ENCODE measurements at places on chromosomes 13 and 19.

- no peak for DNase-seq
These were observed 16.1 kb upstream of the TPP2 start for GRCh38 chr13:102580552-102581169.

GRCh38 chr13:38944219-38944618 lies 46.4 kb downstream of the STOML3 start:
- DNase-seq: no peak

DNA sequence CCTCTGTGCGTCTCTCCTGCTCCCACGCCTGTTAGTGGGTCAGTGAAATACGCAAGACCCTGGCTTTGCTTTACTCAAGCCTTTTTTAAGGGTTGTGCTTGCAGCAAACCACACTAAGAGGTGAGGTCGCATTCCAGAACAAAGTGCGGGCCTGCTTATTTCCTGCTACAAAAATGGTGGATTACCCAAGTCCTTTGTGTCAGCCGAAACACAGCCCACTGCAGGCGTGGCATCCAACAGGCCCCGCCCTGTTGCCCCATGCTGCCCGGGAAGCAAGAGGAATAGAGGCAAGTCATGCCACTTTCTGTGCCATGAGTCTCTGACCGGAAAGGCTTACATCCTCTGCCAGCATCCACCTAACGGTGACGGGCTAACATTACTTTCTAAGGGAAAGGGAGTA lies 7.7 kb upstream of the IRS2 start:
- no peak for DNase-seq

- DNase-seq: no peak
These were observed 40.7 kb upstream of the N4BP2L1 start for GRCh38 chr13:32468502-32469142.

- no peak for DNase-seq
These were observed 152.5 kb downstream of the COL4A1 start for GRCh38 chr13:110154410-110154933.

GRCh38 chr19:36265064-36265463 lies 50.2 kb downstream of the ZNF146 start:
- DNase-seq: no peak

- DNase-seq: no peak
These were observed 8.8 kb upstream of the CACNG7 start for GRCh38 chr19:53900191-53900860.

- DNase-seq: no peak
These were observed 349 bp upstream of the KISS1R start for GRCh38 chr19:916645-917322.

DNA sequence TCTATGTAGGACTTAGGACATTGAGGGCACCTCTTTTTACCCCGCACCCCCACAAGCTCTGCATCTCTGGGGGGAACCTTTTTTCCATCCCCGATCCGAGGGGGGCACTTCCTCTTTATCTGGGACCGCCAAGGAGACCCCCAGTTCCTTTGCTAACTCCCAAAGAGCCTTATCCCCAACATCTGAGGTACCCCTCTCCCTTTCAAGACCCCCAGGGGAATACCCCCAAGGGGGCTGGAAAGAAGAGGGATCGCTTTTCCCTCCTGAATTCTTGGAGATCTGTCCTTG lies 1.1 kb downstream of the TNFSF9 start:
- DNase-seq: no peak

DNA sequence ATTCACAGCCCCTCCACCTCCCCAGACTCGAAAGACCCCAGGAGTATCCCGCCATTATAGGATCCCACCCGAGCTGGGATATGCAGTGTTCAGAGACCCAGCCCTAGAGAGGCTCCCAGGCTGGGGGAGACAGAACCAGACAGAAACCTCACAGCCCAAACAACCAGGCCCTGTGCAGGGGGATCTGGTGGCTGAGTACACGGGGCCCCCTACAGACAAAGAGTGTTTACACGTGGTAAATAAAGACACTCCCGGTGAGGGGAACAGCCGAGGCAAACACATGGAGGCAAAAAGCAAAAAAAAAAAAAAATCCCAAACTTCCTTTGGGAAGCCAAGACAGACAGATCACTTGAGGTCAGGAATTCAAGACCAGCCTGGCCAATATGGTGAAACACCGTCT lies 25.1 kb downstream of the TINCR start:
- no peak for DNase-seq

- no peak for DNase-seq
These were observed 33.2 kb downstream of the F2RL3 start for GRCh38 chr19:16921766-16922591.

GRCh38 chr13:114341003-114341777 lies 26.9 kb downstream of the CHAMP1 start:
- DNase-seq: no peak

DNA sequence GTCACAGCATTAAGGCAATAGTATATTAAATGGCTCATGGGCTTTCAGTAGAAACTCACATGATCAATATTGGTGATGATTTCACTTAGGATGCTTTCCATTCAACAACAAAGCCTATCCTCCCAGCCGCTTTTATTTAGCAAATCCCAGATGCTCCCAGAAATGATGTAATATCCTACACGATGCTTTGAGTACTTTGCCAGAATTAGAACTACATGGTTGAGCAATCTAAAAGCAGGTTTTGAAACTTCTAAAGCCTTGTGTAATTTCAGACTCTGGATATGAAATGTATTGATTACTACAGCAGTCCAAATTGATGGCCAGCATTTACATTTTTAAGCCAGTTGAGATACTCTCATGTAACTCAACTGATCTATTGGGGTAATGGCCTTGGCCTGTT lies 13.6 kb downstream of the DLEU7 start:
- no peak for DNase-seq

All from GOT3 (cell line).